ENCODE measurements at places on chromosomes 1 and 21.
A peak's percentile ranks its signal among the peaks of the same experiment; 100 is the strongest.

GRCh38 chr1:236149003-236149595, 6.8 kb downstream of the GPR137B start:
- no peak for DNase-seq
- H3K4me3 ChIP-seq, result no peak overlapping the region
- no peaks in the 10 kb centered on the region for H3K27me3 ChIP-seq
- H3K36me3 ChIP-seq, result peaks cover 8% of the 10 kb centered on the region

DNA sequence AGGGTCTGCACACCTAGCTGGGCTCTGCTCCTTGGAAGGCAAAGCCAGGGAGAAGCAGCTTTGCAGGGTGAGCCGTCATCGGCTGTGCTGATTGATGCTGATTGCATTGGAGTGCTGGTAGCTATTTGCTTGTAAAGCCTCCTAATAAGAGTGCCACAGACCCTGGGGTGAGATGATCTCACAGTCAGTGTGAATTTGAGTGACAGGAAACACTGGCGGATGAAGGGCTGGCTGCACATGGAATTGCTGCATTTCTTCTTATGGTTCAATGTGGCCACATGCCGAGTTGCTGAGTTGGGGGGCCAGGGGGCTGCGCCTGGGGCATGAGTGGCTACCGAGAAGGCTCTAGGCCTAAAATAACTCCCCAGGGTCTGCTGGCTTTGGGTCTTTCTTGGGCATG, 138.2 kb upstream of the CACNA1E start:
- peaks cover 3% of the 10 kb centered on the region for H3K27me3 ChIP-seq
- H3K4me1 ChIP-seq, result peaks cover 11% of the 10 kb centered on the region
- no peak overlapping the region for H3K27ac ChIP-seq
- no peak overlapping the region for H3K4me3 ChIP-seq
- H3K36me3 ChIP-seq, result no peaks in the 10 kb centered on the region
- no peak for DNase-seq

GRCh38 chr1:5685446-5686040, 306.7 kb downstream of the NPHP4 start:
- no peak overlapping the region for H3K4me3 ChIP-seq
- H3K27ac ChIP-seq, result no peak overlapping the region
- no peaks in the 10 kb centered on the region for H3K4me1 ChIP-seq
- H3K36me3 ChIP-seq, result no peaks in the 10 kb centered on the region

DNA sequence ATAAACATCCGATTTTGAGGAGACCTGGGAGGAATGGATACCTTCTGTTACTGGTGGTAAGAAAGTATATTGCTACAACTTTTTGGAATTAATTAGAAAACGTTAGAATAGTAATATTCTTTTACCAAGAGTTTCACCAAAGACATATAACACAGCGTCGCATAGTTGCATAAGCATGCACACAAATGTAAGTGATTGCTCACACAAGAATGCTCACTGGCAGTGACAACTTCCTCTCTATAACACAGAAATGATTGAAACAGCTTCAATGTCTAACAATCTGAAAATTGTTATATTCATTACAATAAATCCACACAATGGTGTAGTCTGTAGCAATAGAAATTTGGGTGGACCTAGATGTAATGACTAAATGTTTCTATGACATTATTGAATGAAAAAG, 998.6 kb downstream of the TTLL7 start:
- DNase-seq, result no peak
- H3K36me3 ChIP-seq, result no peaks in the 10 kb centered on the region

GRCh38 chr1:54816951-54817350, 15.8 kb upstream of the TTC22 start:
- no peak overlapping the region for H3K27ac ChIP-seq
- H3K27me3 ChIP-seq, result no peaks in the 10 kb centered on the region
- no peak for DNase-seq
- no peak overlapping the region for H3K4me3 ChIP-seq
- H3K36me3 ChIP-seq, result no peaks in the 10 kb centered on the region

GRCh38 chr1:183039985-183040447, 16.8 kb downstream of the LAMC1 start:
- H3K4me1 ChIP-seq, result peaks cover 5% of the 10 kb centered on the region
- peaks cover 71% of the 10 kb centered on the region for H3K27me3 ChIP-seq
- DNase-seq, result no peak

- peaks cover 2% of the 10 kb centered on the region for H3K36me3 ChIP-seq
- H3K4me3 ChIP-seq, result no peak overlapping the region
- H3K27me3 ChIP-seq, result no peaks in the 10 kb centered on the region
- no peak for DNase-seq
- H3K27ac ChIP-seq, result no peak overlapping the region
- H3K4me1 ChIP-seq, result peaks cover 42% of the 10 kb centered on the region
These were observed 37.3 kb upstream of the IL10 start for GRCh38 chr1:206809504-206810084.

- H3K27ac ChIP-seq, result no peak overlapping the region
- no peaks in the 10 kb centered on the region for H3K36me3 ChIP-seq
- H3K4me3 ChIP-seq, result peak overlapping the region; percentile 73
- peaks cover 21% of the 10 kb centered on the region for H3K27me3 ChIP-seq
These were observed 41.0 kb upstream of the HAO2 start for GRCh38 chr1:119327450-119328155.

GRCh38 chr1:41637367-41637766, 152.9 kb upstream of the EDN2 start:
- H3K27me3 ChIP-seq, result peaks cover 1% of the 10 kb centered on the region
- H3K27ac ChIP-seq, result no peak overlapping the region
- peak overlapping the region; percentile 24 for H3K4me3 ChIP-seq
- peaks cover 31% of the 10 kb centered on the region for H3K4me1 ChIP-seq
- no peak for DNase-seq

DNA sequence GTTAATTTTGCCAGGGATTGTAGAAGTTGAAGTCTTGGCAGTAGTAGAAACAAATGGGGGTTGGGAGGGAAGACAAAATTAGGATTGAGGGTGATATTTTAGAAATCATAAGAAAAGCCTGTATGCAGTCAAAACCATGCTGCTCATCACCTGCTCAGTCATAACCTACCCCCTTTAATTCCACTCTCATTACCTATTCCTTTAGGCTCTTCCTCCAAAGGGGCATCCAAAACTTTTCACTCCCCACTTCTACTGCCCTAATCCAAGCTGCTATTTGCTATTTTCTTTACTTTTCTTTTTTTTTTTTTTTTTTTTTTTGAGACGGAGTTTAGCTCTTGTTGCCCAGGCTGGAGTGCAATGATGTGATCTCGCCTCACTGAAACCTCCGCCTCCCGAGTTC, 11.5 kb downstream of the H3-3A start:
- H3K4me3 ChIP-seq, result no peak overlapping the region
- no peak for DNase-seq
- H3K27ac ChIP-seq, result no peak overlapping the region
- peaks cover 41% of the 10 kb centered on the region for H3K36me3 ChIP-seq
- peaks cover 24% of the 10 kb centered on the region for H3K4me1 ChIP-seq

DNA sequence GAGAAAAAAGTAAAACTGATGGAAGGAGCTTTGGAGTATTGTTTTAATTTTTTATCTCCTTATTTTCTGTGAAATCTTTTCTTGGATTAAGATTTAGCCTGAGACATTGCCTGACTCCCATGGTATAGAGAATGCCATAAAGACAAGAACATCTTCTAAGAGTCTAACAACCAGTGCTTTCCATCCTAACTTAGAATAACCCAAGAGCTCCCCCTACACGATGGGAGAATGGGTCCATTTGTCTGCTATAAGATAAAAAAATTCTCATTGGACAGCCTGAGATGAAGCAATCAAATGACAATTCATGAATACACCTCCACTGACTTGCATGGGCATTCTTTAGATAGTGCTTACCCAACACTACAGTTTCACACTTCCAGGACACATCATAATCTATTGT, 478.1 kb downstream of the TTLL7 start:
- H3K27ac ChIP-seq, result no peak overlapping the region
- H3K27me3 ChIP-seq, result no peaks in the 10 kb centered on the region
- peaks cover 3% of the 10 kb centered on the region for H3K4me1 ChIP-seq
- H3K36me3 ChIP-seq, result no peaks in the 10 kb centered on the region

GRCh38 chr1:237199026-237199425, 157.0 kb downstream of the RYR2 start:
- no peak for DNase-seq
- H3K36me3 ChIP-seq, result no peaks in the 10 kb centered on the region
- H3K27ac ChIP-seq, result no peak overlapping the region
- H3K4me3 ChIP-seq, result no peak overlapping the region
- no peaks in the 10 kb centered on the region for H3K4me1 ChIP-seq
- no peaks in the 10 kb centered on the region for H3K27me3 ChIP-seq

DNA sequence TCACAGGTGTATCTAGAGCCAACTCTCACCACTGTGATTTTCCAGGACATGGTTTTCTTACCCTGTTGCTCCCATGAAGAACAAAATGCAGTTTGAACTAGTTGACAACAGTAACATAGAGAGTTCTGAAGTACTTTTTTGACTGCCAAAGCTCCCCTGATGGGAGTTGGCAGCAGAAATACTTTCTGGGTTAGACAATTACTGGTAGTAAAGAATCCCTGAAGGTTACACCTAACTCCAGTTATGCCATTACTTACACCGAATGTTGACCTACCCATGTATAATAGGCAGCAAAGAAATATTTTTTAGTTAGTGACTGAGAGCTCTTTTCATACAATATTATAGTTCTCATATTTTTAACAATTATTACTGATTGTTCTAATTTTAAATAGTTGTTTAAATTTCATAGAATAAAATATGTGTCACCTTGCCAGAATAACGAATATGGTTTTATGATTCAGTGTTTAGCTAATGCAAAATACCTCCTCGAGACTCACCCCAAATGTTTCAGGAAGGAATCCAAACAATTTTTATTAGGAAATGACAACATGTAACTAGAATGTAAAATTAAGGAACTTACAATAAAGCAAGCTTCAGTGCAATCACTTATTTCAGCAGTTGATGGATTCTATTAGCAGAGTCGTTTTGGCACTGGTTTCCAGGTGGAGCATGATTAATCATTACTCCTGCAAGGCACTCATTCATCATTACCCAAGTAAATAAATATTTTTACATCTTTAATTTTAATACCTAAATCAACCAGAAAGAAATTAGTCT, 237.6 kb downstream of the MRPL39 start:
- H3K4me1 ChIP-seq, result peaks cover 5% of the 10 kb centered on the region
- no peak for DNase-seq
- H3K4me3 ChIP-seq, result no peak overlapping the region
- peaks cover 11% of the 10 kb centered on the region for H3K27me3 ChIP-seq
- H3K27ac ChIP-seq, result no peak overlapping the region

DNA sequence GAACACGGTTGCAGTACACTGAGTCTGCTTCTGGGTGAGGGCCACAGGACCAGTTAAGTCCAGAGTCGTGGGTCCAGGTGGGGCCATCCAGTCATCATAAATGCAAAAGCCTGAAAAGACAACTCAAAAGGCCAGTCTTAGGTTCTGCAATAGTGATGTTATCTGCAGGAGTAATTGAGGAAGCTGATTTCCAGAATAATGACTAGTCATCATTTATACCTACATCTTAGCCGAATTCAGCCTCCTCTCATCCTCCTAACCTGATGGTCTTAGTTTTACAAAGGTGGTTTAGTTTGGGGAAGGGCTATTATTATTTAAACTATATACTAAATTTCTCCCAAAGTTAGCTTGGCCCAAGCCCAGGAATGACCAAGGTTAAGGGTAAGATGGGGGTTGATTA, 23.5 kb upstream of the SLC5A9 start:
- H3K27me3 ChIP-seq, result peaks cover 11% of the 10 kb centered on the region
- H3K27ac ChIP-seq, result no peak overlapping the region
- no peak overlapping the region for H3K4me3 ChIP-seq
- no peaks in the 10 kb centered on the region for H3K36me3 ChIP-seq

DNA sequence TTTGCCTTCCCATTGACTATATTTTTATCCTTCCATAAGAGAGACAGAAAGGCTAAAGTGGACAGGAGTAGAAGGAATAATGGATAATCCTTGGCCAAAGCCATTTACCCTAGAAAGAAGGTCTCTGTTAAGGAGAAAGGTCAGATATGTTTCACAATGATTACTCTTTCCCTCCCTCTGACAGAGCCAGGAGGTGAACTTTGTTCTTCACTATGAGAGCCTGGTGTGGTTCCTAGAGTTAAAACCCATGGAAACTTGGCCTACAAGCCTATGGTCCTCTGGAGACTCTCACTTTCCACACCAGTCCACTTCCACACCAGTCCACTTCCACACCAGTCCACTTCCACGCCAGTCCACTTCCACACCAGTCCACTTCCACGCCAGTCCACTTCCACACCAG, 479.9 kb upstream of the ZP4 start:
- H3K27me3 ChIP-seq, result no peaks in the 10 kb centered on the region
- H3K4me3 ChIP-seq, result no peak overlapping the region
- H3K36me3 ChIP-seq, result no peaks in the 10 kb centered on the region

DNA sequence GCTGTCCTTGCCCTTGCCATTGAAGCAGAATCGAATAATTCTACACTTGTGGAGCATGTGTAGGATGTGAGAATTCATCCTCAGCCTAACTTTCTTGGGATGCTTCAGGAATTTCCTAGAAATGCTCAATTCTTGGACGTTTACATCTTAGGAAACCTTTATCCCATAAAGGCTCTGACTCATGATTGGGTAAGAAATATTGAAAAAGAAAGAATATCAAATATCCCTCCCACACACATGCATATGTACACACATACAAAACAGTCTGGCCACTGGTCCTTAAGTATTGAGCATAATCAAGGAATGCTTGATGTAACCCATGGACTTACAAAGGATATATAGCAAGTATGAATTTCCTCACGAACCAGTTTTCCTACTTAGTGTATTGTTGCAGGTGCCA, 83.9 kb upstream of the IPO9 start:
- DNase-seq, result no peak
- H3K4me1 ChIP-seq, result peaks cover 9% of the 10 kb centered on the region
- H3K4me3 ChIP-seq, result no peak overlapping the region
- no peaks in the 10 kb centered on the region for H3K36me3 ChIP-seq

GRCh38 chr1:183003203-183003602, 20.0 kb upstream of the LAMC1 start:
- H3K27ac ChIP-seq, result no peak overlapping the region
- H3K4me3 ChIP-seq, result no peak overlapping the region
- H3K36me3 ChIP-seq, result no peaks in the 10 kb centered on the region
- H3K27me3 ChIP-seq, result peaks cover 20% of the 10 kb centered on the region
- DNase-seq, result no peak
- H3K4me1 ChIP-seq, result no peaks in the 10 kb centered on the region

DNA sequence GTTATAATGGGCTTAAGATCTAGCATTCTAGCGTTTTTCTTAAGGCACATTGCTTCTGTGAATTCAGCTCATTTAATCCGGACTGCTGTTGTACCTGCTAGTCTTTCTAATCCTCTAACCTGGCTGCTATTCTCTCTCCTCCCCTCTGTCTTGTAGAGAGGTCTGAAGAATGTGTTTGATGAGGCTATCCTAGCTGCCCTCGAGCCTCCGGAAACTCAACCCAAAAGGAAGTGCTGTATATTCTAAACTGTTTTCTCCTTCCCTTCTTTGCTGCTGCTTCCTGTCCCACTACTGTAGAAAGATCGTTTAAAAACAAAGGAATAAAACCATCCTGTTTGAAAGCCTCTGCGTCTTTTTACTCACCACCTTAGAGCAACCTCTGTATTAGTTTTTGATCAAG, 37.3 kb downstream of the CDC42 start:
- peak overlapping the region; percentile 46 for H3K4me3 ChIP-seq
- no peaks in the 10 kb centered on the region for H3K27me3 ChIP-seq
- DNase-seq, result no peak
- H3K36me3 ChIP-seq, result peaks cover 71% of the 10 kb centered on the region
- peak overlapping the region; percentile 86 for H3K27ac ChIP-seq

- peaks cover 8% of the 10 kb centered on the region for H3K4me1 ChIP-seq
- no peaks in the 10 kb centered on the region for H3K36me3 ChIP-seq
- H3K4me3 ChIP-seq, result no peak overlapping the region
- no peak overlapping the region for H3K27ac ChIP-seq
- peaks cover 14% of the 10 kb centered on the region for H3K27me3 ChIP-seq
These were observed 5.5 kb downstream of the TLR5 start for GRCh38 chr1:223137455-223138085.

Data from activated naive CD8-positive, alpha-beta T cell treated with anti-CD3 and anti-CD28 coated beads, Interleukin-2, amount 50 U/mL, for 24 hours (primary cell).